ENCODE measurements at places on chromosomes 1 and 21.
A peak's percentile ranks its signal among the peaks of the same experiment; 100 is the strongest.

DNA sequence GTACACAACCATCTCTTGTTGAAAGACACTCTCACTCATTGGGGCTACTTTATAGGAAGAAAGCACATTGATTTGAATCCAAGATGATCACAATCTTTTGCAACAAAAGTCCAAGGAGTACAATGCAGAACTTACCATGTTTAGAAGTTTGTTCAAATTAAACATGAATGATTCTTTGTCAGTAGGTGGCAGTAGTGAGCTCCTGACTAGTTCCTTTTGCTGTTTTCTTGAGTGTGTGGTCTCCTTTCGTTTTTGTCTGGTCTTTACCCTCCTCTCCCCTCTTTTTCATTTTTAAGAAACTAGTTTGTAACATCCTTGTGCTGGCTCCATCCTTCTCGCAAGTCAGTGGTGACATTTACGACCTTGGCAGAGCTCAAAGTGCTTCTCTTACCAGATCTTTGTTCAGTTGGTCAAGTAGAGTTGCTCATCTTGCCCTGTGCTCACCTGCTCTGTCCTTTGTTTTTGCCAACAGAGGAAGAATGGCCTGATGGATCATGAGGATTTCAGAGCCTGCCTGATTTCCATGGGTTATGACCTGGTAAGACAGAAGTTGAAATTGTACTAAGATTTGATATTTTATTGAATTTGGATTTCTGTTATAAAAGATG, 35.7 kb upstream of the MTR start:
- DNase-seq: peak; percentile 44

GRCh38 chr1:31214316-31215064, 25.2 kb downstream of the NKAIN1 start:
- DNase-seq: no peak

DNA sequence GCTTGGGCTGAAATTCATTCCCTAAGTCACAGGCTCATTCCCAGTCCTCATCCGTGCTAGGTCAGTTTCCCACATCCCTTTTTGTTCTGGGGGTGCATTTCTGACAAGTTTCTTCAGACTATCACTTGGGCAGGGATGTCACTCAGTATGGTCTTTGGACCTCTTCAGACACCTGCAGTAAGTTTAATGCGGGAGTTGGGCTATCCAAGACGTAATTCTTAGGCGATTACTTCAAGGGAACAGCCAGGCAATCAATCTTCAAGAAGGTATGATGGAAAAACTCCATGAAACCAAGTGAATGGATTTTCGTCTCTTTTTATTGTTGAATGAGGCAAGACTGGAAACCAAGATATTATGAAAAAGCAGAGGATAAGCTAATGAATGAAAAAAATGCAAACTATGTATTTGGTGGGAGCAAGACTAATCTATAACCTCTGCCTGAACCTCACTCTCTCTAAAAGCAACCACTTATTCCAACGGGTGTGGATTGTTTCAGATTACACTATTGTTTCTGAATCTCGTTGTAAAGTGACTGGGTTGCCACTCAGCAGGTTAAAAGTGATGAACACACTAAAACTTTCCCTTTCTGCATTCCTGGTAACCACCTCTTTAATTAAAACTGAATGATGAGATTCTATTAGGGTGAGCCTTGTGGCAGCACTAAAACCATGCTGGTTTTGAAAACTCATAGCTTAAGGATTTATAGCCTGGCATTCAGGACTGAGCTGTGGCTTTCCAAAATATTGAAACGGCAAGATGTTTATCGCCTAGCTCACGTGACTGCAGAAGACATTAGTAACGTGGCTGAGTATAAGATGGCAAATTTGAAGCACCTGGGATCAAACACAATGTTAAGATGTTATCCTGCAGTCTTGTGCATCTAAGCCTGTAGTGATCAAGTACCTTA, 1.1 kb downstream of the RASAL2 start:
- DNase-seq: no peak

GRCh38 chr1:153292185-153292584, 20.6 kb downstream of the PGLYRP3 start:
- no peak for DNase-seq

GRCh38 chr1:204127597-204128242, 24.1 kb downstream of the ETNK2 start:
- DNase-seq: peak; percentile 19

DNA sequence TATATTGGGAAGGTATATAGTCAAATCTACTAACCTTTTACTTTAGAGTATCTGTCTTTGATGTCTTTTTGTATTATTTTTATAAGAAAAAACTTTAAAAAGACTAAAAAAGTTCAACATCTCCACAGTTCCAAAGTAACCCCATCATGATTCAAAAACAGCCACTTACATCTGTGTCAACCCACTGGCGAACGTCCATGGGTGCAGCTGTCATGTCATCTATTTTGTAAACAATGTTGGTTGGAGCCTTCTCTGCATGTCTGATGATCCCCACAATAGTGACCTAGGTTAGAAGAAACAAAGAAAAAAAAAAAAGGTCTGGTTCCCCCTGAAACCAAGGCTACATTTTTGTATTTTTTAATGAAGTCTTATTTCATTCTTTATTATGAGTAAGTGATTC, 28.0 kb upstream of the SMPDL3B start:
- no peak for DNase-seq

DNA sequence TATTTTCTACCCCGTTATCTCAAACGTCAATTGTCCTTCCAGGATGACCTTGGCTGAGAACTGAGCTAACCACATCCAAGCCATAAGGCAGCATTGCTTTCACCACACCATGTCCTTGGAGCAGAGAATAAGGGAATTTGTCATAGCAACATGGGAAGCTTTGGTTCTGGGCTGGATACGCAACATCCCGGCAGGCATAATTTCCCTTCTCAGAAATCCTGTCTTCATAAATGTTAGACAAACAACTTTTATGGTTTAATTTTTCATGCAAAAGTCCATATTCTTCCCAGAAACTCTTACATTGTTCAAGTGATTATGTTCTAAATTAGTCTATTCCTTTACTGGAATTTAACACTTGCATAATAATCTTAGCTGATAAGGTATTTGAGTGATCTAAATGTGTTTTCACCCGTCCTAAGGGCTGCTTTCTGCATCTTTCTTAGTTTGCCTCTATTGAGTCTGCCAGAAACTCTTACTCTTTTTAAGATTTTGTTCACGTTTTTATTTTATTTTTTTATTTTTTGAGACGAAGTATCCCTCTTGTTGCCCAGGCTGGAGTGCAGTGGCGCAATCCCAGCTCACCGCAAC, 51.8 kb downstream of the KCNJ15 start:
- no peak for DNase-seq

GRCh38 chr1:243791586-243792267, 58.3 kb downstream of the AKT3 start:
- DNase-seq: no peak

DNA sequence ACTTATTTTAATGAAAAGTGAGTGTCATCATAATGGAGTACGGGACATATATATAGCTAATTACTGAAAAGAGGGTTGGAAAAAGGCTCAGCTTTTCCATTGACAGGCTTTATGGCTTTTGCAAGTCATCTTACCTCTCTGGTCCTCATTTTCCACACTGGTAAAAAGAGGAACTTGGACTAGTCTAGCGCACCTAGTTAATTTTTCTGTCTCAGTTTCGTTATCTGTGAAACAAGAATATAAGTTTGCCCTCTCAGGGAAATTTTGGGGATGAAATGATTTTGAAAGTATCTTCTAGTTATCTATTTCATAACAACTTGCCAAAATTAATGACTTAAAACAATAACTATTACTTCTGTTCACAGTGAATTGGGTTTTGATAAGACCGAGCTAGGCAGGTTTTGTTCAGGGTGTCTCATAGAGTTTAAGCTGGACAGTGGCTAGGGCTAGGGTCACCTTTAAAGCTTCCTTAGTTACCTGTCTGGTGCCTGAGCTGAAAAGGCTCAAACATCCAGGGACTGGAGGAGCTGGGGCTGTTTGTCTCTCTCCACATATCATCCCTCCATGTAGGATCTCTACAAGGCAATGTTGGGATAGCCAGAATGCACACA, 91.7 kb downstream of the TYW3 start:
- no peak for DNase-seq

- DNase-seq: no peak
Measured at GRCh38 chr1:169117599-169117998, 11.1 kb downstream of the ATP1B1 start.

DNA sequence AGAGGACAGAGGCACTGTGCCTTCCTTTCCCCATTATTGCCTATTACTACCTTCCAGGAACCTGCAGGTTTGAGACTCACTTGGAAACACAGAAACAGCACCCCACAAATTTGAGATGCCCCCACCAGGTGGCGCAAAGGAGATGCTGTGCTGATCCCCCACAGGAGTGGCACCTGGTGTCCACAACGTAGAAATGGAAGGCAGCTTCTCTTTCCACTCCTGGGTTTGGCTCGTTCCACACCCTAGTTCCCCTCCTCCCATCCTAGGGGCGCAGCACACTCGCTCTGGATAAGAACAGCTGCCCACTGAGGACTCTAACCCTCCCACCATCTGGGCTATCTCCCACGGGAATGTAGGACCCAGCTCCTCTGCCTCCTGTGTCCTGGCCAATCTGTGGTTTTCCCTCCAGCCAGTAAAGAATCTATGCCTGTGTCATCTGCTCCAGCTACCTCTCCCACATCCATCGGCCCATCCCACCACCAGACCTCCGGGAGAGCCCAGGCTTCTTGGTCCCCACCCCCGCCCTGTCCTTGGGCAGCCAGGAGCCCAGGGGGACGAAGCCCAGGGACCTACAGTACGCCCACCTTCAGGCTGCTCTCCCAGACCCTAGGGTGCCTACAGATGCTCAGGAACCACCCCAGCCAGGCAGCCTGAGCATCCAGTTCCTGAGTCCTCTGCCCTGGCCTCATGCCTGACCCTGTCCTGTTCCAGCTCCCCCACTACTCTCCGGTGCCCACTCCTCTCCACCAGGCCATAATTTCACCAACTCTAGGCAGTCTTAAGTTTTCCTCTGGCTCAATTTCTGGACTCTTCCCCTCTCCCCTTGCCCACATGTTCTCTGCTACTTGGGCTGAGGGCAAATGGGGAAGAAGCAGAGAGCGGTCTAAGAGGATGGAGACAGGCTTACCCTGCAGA, 549 bp downstream of the THBS3 start:
- DNase-seq: peak; percentile 93

DNA sequence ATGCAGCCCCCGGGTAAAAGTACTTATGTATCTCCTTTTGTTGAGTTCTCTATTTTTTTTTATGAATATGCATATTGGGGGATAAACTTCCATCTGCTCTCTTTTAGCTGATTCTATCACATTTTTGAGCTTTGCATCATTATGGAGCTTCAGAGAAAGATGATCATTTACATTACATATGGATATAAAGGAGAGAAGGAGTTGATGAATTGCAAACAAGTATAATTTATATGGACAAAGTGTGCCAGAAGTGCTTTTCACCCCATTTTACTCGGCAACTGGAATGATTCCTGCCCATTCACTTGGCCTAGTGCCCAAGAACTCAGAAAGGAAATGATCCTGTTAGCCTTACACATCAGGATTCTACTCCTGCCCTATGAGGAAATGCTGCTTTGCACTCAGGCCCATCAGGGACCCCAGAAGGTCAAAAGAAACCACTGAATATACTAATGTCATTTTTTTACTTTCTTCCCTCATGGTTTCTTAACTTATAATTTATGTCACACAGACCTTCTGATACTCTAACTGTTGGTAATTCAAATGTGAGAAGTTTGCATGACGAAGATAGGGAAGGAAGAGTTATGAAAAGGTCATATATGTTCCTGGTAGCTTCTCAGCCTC, 65.6 kb downstream of the SAMSN1 start:
- no peak for DNase-seq

- peak; percentile 92 for DNase-seq
Measured at GRCh38 chr1:161185282-161185682, 8.0 kb upstream of the B4GALT3 start.

GRCh38 chr1:7550261-7550865, 220.7 kb upstream of the VAMP3 start:
- DNase-seq: no peak

DNA sequence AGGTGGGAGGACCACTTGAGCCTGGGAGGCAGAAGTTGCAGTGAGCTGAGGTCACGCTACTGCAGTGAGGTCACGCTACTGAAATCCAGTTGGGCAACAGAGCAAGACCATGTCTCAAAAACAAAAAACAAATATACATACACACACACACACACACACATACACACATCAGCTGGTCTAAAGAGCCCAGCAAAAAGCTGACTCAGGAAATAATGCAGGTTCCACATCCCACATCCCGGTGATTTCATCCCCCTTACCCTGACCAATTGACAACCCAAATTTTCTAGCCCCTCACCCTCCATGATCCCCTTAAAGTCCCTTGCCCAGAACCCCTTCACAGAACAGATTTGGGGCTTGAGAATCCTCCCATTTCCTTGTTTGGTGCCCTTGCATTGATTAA, 11.9 kb upstream of the CFHR4 start:
- DNase-seq: no peak

GRCh38 chr21:39181205-39181818, 1.9 kb downstream of the PSMG1 start:
- DNase-seq: no peak

DNA sequence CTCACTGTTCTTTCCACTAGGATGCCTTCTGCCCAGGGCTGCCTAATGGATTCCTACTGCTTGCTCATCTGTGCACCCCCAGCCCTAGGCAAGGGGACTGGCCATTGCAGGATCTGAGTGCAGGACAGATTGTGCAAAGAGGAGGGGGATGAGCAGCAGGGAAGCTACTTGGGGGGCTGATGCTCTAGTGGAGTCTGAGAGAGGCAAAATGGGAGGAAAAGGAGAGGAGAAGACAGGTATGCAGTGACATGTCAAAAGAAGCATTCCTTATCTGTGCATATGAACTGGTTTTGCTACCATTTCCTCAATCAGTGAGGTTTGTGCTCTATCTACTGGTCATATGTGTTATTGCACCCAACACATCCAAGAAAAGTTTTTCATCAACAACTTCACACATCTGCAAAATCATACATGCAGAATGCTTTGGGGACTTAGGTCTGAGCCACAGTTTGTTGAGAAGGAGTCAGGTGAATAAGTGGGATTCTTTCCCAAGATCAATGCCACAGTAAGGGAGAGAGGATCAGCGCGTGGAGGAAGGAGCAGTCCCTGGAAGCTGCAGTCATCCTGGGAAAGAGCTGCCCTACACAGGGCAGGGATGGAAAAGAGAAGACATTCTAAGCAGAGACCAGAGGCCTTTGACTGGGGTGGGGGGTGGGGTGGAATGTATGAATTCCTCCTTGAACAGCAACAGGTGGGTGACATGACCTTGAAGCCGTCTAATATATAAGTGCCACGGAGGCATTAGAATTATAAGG, 14.4 kb downstream of the SLC5A9 start:
- peak; percentile 42 for DNase-seq

- DNase-seq: no peak
Measured at GRCh38 chr1:75543705-75544104, 67.2 kb downstream of the SLC44A5 start.

DNA sequence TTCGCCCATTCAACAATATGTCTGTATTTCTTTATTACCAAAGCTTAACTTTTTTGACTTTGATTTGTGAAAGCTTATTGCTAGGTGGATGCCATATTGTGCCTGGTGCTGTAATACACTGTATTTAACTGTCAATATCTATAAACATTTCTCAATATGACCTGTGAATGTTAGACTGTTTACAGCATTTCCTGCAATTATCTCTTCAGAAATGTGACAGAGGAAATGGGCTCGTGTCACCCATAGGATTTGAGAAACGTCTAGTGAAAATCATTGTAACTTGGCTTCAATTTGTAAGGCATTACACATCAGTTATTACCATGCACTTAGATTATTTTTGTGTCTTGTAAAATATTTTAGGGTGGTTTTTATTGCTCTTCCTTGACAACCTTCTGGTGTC, 237.8 kb upstream of the ADGRL2 start:
- DNase-seq: no peak

- DNase-seq: no peak
Measured at GRCh38 chr1:204407295-204407971, 4.2 kb downstream of the PPP1R15B start.

Data from CD4-positive, alpha-beta T cell treated with Interleukin-21 for 1 hour (primary cell).